Right atrium auricular region (tissue), 2 donors: ENCODE measurements at places on chromosomes 12 and 14. TPM values are rescaled to one million over a fixed set of nuclear protein-coding genes. Genes with fewer than 3 reads are reported as not detected.

- no peak for DNase-seq
These were observed 250.1 kb upstream of the PWP1 start for GRCh38 chr12:107435520-107435919.

GRCh38 chr12:94702696-94703095 is 52.3 kb upstream of the TMCC3 start:
- DNase-seq, result no peak

- DNase-seq, result no peak
These were observed 8.7 kb downstream of the KLRC4 start for GRCh38 chr12:10400829-10401228.

- peak; percentile 54 for DNase-seq
These were observed 191.4 kb downstream of the TTC7B start for GRCh38 chr14:90624732-90625400.

GRCh38 chr14:72774894-72775620 is 118.8 kb downstream of the DPF3 start:
- DNase-seq, result no peak

DNA sequence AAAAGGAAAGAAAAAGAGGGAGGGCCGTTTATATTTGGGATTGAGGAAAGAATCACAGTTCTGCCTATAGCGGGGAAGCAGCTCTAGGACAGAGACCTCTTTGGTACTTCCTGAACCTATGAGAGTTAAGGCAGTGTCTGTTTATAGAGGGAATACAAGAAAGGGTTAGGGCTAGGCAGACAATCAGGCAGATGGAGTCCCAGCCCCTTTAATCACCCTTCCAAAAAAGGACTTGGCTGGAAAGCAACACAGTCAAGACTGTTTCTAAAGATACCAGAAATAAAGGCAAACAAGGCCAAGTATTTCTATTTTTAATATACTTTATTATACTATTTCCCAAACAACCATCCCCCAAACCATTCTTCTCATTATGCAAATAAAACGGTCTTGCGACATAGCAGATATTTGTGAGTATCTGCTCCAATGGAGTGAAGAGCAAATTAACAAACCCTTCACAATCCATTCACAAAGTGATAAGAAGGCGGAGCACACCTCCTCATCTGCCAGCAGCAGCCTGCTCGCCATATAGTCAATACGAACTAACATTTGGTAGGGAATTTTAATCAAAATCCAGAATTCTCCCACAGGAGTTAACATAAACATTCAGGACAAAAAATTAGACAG is 697 bp upstream of the GRIP1 start:
- DNase-seq, result no peak

- no peak for DNase-seq
These were observed 214.1 kb downstream of the DUSP6 start for GRCh38 chr12:89138048-89138852.

GRCh38 chr14:61838661-61839245 is 76.5 kb downstream of the SNAPC1 start:
- DNase-seq, result no peak

- no peak for DNase-seq
These were observed 49.7 kb downstream of the FRS2 start for GRCh38 chr12:69519871-69520270.

DNA sequence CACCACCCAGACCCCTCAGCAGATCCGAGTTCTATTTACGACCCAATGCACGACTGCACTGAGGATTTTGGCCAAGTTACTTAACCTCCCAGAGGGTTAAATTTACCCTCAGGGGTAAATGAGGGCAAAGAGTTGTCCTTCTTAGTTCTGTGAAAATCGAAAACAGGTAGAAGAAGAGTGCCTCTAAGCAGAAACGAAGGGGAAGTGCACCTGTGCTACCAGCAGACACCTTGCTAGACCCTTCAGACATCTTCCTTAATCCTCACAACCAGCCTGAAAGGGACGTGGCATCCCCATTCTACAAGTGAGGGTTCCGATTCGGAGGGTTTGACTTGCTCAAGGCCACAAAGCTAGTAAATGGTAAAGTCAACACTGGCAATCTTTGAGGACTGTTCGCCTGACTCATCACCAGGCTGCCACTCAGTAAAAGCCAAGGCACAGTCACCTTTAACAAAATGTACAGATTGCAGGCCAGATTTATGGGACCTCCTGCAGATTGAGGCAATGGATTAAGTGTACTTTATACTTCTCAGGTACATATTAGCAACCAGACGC is 1.6 kb downstream of the GSG1 start:
- DNase-seq, result no peak

GRCh38 chr12:110794623-110795280 is 52.0 kb upstream of the CCDC63 start:
- DNase-seq, result no peak

GRCh38 chr14:97426776-97427175 is 629.6 kb downstream of the VRK1 start:
- DNase-seq, result no peak

DNA sequence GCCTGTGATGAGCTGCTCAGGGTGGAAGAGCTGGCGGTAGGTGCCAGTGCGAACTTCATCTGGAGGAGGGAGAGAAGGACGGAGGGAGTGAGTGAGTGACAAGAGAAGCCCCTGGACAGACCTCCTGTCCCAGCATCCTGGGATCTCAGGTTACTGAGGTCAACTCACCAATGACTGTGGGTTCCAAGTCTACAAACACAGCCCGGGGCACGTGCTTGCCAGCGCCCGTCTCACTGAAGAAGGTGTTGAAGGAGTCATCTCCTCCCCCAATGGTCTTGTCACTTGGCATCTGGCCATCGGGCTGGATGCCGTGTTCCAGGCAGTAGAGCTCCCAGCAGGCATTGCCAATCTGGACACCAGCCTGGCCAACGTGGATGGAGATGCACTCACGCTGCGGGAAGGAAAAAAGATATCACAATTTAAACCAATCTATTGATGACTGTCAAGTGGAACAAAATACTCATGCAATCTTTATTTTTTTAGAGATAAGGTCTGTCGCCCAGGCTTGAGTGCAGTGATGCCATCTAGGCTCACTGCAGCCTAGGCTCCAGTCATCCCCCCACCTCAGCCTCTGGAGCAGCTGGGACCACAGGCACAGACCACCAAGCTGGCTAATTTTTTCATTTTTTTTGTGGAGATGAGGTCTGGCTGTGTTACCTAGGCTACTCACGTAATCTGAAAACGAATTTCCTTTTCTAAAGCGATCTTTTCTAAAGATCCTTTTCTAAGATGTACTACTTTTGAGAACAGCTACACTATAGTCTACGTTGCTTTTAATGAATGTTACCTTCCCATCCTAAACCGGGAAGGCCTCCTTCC is 1.7 kb downstream of the TUBA1B start:
- DNase-seq, result no peak

DNA sequence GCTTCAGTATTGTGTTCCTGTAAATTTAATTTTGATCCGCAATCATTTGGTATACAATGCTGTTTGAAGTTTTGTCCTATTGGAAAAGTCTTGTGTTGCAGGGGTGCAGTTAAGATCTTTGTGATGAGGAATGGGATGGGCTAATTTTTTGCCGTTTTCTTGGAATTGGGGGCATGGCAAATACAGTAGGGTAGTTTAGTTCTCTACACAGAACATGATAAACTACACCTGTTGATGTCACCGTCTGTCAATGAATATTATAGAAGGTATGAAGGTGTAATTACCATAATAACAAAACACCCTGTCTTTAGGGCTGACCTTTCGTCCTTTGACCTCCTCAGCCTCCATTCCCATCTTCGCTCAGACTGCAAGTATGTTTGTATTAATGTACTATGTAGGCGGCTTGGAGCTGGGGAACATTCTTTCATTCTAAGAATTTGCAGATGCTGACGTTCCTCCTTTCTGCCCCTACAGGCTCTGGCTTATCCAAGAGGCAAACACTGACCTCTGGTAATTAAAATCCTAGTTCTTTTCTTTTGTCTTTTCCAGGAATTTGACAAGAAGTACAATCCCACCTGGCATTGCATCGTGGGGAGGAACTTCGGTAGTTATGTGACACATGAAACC is 1.7 kb downstream of the DYNLL1 start:
- no peak for DNase-seq

DNA sequence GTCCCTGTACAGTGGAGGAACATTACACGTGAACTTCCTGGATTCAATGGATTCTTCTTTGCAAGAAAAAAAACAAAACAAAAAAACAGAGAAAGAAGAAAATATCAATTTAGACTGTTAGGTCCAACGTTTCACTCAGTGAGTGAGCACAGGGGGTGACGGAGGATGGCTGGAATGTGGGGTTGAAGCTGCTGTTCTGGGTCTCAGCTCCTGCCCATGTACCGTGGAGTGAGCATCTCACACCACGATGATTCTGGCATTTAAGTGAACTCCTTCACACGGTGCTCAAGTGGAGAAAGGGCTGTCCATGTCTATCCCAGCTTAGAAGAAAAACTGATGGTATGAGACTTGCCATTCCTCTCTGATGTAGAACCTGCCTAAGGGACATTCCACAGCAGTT is 23.2 kb downstream of the CCND2 start:
- no peak for DNase-seq

DNA sequence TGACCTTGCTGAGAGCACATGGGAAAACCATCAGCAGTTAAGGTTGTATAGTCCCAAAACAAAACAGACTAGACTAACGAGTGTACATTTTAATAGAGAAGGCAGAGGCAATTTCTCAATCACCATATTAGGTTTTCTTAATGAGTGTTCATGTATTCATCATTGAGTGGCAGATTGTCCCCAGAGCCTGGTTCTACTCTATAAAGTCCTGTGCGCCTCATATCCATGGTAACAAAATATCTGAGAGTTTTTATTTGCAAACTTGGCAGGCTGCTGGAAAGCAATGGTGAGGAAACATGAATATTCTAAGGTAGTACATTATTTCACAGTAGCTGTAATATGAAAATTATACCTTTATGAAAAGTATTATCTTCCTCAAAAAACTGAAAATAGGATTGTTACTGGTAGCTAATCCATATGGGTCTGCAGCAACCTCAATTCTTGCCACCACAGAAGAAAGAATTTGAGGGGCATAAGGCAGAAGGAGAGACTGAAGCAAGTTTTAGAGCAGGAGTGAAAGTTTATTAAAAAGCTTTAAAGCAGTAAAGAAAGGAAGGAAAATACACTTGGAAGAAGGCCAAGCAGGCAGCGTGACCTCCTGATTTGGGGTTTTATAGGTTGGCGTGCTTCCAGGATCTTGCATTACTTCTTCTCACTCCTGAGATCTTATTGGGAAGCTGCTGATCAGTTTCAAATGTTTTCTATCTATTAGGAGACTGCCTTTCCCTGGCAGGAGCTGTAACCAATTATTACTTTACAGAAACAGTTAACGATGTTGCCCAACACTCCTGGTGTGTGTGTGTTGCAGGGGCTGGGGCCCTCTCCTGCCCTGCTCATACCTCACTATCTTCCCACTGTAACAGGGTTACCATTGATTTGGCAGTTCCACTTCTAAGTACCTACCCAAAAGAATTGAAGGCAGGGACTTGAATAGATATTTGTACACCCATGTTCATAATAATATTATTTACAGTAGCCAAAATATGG is 154.0 kb upstream of the NUDT4 start:
- no peak for DNase-seq

GRCh38 chr14:26138764-26139445 is 458.9 kb downstream of the NOVA1 start:
- DNase-seq, result no peak

DNA sequence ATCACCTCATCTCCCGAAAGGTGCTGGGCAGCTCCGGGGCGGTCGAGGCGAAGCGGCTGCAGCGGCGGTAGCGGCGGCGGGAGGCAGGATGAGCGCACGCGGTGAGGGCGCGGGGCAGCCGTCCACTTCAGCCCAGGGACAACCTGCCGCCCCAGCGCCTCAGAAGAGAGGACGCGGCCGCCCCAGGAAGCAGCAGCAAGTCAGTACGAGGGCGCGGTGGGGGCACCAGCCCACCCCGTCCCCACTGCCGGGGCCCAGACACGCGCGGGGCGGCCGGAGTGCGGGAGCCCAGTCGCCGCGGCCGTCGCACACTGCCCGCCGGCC is 862 bp downstream of the HMGA2 start:
- no peak for DNase-seq

DNA sequence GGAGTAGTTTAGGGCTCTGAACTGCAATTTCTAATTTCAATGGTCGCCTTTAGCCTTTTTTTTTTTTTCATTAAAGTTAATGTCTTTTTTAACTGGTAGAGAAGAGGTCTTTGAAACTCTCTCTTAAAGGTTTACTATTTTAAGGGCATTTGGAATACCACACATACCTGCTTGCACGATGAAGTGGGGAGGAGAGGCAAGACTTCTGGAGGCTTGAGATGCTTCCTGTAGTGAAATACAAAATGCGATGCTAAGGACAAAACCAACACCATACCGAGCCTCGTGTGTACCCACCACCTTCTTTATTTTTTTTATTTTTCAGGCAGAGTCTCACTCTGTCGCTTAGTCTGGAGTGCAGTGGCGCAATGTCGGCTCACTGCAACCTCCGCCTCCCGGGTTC is 57.4 kb downstream of the GLT1D1 start:
- no peak for DNase-seq

DNA sequence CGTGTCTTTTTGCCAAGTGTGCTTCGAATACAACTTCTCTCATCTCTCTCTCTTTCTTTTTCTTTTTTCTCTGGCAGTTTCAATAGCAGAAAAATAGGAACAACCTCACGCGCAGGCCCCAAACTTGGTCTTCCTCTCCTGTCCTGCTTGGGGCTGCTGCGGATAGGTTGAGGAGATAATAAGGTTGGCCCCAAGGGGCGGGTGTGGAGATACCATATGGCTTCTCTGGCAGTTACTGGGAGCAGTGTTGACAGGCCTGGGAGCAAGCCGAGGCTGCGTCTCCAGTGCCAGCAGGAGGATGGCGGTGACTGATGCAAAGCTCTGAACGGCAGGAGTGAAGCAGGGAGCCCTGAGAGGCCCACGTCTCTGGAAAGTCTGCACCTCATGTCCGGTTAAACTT is 89.5 kb upstream of the MANSC4 start:
- peak; percentile 62 for DNase-seq

GRCh38 chr14:105498430-105499255 is 7.6 kb downstream of the TEDC1 start:
- no peak for DNase-seq

The CATSPERB gene
- total RNA-seq, result 3.5 TPM

The GDF3 gene
- total RNA-seq, result not detected

The INHBC gene
- total RNA-seq, result not detected

The AQP2 gene
- total RNA-seq, result not detected

The CPNE6 gene
- total RNA-seq, result not detected

The KRT73 gene
- not detected for total RNA-seq

The ADAM20 gene
- total RNA-seq, result 0.43 TPM

The DBX2 gene
- total RNA-seq, result 0.19 TPM

The POTEM gene
- not detected for total RNA-seq

The RACGAP1 gene
- 3.3 TPM for total RNA-seq

The CCDC175 gene
- not detected for total RNA-seq

The ANKRD33 gene
- not detected for total RNA-seq

The FOXM1 gene
- 4.1 TPM for total RNA-seq

The SERPINA12 gene
- not detected for total RNA-seq

The EPYC gene
- not detected for total RNA-seq
